NCI-H1092 treated with DMSO at 0.1 percent for 48 hours (cell line): ENCODE measurements at places on chromosomes 7 and 10.

DNA sequence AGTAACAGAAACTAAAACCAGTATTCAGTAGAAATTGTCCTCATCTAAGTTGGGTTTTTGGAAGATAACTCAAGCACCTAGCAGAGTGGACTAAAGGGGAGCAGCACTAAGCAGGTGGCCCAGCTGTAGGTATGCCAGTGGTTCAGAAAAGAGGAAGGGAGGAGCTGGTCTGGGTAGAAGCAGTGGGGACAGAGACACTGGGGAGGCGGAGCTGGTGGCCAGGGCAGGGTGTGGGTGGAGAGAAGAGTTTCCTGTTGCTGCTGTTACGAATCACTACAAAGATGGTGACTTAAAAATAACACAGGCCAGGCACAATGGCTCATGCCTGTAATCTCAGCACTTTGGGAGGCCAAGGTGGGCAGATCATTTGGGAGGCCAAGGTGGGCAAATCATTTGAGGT is 136.2 kb downstream of the WDR11 start:
- DNase-seq = no peak

DNA sequence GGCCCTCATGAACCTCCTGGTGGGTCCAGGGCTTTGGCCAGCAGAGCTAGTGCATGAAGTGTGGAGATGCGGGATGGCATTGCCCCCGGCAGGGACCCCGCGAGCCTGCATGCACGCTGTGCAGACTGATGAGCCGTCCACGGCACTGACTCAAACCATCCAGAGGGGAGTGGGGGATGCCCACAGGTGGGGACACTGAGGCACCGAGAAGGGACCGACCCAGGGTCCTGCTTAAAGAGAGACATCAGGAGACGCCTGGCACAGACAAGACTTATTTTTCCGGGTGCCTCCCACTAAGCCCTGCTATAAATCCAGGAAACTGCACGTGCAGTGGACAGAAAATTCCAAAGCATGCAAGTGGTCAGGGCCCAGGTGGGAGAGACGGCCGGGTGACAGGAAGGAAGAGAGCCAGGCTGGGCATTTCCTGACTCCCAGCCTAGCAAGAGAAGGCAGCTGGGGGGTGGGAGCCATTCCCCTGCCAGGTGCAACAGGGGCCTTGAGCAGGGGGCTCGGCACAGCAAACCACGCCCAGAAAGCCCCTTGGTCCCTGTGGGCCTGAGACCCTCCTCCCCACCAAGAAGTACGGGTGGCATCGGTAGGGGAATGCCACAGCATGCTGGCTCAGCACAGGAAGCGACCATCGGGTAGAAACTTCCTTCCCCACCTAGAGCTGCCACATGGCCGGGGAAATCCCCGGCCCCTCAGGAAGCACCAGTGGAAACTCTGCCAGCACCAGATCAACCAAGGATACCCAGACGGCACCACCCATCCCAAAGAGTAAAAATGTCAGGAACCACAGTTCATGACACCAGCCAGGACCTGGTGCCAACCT is 91.5 kb downstream of the FOXL3 start:
- no peak for DNase-seq

DNA sequence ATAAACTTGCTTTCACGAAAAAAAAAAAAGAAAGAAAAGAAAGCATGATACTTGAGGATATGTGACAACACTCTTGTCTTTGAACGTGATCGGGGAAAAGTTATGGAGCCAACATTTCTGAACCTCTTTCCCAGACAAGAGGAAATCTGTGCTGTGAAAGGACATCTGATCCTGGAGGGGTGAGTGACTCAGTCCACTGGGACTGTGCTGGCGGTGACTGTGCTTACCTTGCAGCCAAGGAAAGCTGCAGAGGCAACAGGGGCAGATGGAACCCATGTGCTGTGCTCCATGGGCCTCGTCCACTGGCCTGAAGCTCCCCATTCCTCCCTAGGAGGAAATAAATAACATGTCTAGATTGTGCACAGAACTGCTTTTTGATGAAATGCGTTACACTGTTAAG is 116.5 kb upstream of the RAB11FIP2 start:
- no peak for DNase-seq

GRCh38 chr10:44334091-44334490 is 50.8 kb downstream of the CXCL12 start:
- DNase-seq = no peak

DNA sequence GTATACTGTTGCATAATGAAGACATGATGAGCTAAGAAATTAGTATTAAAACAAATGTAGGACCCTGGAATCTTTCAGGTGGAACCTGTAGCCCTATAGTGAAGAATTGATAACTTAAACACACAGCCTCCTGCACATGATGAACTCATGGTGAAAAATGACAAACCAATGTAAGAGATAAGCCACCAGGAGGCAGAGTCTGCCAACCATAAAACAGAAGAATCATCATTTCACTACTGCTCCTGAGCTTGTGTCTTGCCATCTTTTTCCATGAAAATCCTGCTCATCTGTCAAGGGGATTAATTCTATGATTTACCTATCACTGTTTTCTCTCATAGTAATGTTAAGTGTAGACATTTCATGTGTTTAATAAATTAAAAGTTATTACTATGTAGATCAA is 363.9 kb downstream of the MALRD1 start:
- DNase-seq = no peak

DNA sequence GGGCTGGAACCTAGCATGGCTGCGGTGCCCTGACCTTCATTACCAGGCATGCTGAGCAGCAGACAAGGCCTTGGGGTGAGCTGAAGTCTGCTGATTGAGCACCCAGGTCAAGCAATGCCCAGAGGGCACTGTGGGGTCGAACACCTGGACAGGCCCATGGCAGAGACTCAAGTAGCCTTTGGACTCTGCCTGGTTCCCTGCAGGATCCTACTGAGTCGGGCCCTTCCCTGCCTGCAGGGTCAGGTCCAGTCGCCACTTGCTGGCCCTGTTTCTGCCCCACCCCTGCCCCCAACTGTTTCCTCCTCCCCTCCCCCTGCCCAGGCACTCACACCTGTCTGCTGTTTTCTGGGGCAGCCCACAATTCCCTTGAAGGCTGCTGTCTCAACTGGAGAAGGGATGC is 483.2 kb upstream of the MKI67 start:
- no peak for DNase-seq

GRCh38 chr10:97046456-97047082 is 139.2 kb downstream of the SLIT1 start:
- no peak for DNase-seq

- DNase-seq = no peak
Observed at GRCh38 chr7:29445736-29446135, 117.9 kb upstream of the PRR15 start.

DNA sequence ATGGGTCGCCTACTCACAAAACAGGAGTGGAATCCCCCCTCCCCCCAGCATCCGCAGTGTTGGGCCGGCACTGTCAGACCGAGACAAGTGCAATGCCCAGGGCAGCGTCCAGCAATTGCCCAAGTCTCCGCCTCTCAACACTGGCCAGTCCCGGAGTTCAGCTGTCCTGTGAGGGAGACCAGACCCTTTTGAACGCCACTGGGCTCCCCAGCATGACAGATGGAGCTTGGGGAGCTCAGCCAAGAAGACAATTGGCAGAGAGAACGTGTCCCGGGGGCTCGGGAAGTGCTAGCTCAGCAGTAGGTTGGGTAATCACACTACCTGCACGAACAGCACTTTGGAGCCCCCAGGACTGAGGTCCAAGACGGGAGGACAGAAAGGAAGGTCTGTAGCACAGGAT is 4.7 kb downstream of the COPS6 start:
- no peak for DNase-seq

GRCh38 chr10:17943033-17943745 is 8.5 kb upstream of the SLC39A12 start:
- no peak for DNase-seq

- DNase-seq = no peak
Observed at GRCh38 chr7:149216402-149216801, 21.1 kb downstream of the ZNF282 start.

DNA sequence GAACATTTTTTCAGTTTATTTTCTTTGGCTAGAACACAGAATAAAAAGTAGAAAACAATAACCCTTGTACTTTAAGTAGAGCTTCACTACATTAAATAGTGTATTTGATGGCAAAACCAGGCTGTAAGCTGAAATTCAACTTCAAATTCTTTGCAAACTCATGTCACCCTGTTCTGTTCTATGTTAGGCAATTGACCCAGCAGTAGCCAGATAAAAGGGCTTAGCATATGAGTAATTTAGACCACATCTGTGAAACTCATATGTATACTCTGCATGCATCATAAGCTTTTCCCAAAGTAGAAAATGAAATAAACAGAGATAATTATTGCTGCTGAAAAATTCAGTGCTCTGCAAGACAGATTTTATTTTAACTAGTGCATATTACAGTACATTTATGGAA is 150.2 kb downstream of the GNAI1 start:
- no peak for DNase-seq

DNA sequence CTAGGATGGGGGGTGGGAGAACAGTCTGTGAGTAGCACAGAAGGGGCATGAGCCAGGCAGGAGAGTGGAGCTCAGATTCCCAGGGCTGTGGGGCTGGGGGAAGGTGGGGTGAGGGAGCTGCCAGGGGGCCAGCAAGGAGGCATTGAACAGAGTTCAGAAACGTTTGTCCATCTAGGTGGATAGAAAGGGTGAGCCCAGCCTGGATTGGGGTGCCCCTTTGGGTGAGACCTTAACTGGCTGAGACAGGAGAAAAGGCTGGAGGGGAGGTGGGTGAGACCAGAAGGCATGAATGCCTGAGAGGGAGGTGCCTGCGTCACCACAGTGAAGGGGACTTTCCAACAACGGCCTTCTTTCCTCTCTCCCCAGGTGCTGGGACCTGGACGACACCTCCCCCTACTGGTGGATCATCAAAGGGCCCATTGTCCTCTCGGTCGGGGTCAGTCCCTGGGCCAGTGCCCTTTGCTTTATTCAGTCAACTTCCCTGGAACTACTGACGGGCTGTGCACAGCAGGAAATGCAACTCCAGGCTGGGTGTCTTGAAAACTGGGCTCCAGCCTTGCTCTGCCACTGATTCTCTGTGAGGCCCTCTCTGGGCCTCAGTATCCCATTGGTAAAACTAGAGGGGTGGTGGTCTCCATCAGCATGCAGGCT is 11.0 kb downstream of the GHRHR start:
- DNase-seq = peak; percentile 21

GRCh38 chr7:90579181-90579688 is 16.9 kb upstream of the CDK14 start:
- DNase-seq = no peak

DNA sequence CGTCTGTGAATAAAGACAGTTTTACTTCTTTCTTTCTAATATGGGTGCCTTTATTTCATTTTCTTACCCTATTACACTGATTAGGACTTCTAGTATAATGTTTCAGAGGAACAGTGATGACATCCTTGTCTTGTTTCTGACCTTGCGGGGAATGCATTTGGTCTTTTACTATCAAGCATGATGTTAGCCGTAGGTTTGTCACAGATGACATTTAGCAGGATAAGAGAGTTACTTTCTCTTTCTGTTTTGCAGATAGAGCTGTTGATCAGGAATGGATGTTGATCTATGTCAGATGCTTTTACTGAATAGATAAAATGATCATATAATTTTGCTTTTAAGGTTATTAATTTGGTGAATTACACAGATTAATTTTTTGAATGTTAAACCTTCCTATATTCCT is 6.6 kb upstream of the IGFBP3 start:
- no peak for DNase-seq

DNA sequence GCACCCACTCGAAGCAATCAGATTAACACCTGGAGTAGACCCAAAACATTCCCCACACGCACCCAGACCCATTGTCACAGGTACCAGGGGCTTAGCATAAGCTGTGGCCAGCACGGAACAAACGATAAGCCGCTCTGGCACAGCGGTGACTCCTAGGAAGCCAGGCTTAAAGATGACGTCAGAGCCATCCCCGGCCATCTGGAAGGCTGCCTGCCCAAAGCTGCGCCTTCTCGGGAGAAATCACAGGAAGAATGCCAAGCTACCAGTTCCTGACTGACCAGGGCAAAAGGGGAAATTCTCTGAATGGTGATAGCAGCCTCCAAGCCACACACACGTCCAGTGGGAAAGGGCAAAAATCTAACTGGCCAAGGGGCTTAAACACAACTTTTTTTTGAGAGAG is 13.0 kb upstream of the WIPI2 start:
- peak; percentile 30 for DNase-seq

DNA sequence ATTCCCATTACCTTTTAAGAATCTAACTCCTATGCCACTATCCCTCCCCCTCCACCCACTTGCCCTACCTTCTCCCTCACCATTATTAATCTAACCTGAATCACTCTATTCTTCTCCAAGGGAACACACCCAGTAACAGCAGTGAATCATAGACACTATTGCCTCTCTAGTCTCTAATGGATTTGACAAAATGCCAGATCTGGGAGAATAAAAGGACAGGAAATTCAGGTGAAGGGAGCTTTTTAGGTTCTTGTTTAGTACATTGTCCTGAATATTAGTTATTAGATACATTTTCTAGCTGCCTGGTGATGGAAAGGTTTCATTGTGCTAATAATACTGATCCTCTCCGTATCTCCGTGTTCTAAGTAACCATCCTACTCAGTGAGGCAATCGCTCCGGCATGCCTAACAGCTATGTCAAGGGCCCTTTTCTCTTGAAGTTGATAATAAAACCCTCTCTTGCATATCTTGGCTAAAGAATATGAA is 4.1 kb upstream of the SFR1 start:
- peak; percentile 8 for DNase-seq
